Left ventricle myocardium inferior (tissue), 1 donor: ENCODE measurements at places on chromosomes 5 and 9. TPM values are rescaled to one million over a fixed set of nuclear protein-coding genes. Genes with fewer than 3 reads are reported as not detected.

DNA sequence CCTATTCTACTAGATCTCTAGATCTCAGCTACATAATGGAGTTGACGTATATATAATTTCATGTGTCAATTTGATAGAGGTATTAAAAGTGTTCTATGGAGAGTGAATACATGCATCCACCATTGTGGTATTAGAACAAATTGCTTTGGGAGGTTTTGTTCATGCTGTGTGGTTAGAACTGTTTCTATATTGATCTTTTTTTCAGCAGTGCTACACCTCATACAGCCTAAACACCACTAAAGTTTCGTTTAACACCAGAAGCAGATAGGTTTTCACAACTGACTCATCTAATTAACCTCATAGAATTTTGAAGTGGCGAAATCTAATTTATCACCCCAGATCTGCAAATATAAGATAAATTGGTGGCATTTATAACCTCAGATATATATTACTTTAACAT lies 269.4 kb upstream of the SEMA6A start:
- DNase-seq, result no peak

- DNase-seq, result no peak
These were observed 37.6 kb upstream of the IPPK start for GRCh38 chr9:92707530-92707929.

GRCh38 chr5:80204808-80205614 lies 50.8 kb downstream of the SERINC5 start:
- DNase-seq, result peak; percentile 27

- no peak for DNase-seq
These were observed 10.5 kb upstream of the TRIM36 start for GRCh38 chr5:115180165-115180709.

- DNase-seq, result no peak
These were observed 111.1 kb downstream of the ARRDC3 start for GRCh38 chr5:91271999-91272398.

DNA sequence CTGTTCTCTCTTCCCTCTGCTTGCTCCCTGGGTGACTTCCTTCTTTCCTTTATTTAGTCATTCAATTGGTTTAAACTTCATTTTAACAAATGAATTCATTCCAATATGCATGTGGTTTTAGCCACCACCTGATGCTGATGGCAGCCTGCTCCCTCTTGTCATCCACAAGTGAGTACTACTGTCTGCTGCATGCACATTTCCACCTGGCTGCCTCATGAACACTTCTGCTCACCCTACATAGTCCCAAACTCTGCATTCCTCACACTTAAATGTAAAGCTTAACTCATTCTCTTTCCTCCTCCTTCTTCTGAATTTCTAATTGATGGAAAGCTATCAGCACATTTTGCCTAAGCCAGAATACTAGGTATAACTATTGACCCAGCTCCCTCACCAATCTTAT lies 184.7 kb upstream of the ZNF462 start:
- DNase-seq, result no peak

GRCh38 chr9:10130061-10130675 lies 482.6 kb downstream of the PTPRD start:
- DNase-seq, result no peak

DNA sequence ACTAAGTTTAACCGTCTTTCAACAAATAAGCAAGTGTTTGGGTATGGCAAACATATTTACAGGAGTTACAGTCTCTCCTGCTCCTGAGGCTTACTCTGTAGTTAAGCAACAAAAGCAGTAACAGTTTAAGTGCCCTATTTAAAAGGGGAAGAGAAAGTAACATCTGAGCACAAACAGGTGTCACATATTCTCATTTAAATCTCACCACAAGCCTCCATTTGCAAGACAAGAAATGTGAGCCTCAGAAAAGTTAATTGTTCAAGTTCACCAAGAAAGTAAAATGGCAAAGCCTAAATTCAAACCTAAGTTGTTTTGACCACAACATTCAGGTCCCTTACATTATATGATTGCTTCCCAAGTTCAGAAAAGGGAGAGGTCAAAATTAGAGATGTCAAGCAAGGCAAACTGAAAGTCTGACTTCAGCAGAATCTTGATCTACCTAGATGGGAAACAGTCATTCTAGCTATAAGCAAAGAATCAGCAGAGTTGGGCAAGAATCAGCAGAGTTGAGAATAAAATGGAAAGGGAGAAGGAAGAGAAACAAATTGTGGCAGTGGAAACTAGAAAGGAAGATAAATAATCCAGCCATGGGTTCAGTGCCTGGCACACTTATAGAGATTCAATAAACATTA lies 93.4 kb downstream of the STRBP start:
- DNase-seq, result no peak

DNA sequence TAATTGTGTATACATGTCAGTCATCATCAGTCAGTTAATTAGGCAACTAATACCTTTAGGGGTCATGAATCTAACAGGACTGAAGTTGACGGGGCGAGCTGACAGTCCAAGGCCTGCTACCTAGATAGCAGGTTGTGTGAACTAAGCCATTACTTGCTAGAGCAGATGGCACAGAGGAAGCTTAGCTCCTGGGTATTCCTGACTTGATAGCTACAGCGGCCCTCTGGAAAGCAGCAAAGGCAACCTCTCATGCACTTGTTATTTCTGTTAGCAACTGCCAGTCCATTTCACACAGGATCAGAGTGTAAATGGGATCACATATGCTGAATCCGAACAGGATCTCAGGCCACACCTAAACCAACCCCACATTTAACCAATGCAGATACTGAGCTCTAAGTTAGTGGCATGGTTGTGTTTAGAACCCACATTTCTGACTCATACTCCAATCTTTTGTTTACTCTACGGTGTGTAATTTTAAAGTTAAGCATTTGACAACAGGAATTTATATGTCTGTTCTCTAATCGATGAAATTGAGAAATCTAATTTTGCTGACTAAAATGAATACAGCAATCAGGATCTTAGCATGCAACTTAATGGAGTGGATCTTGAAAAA lies 521.3 kb upstream of the ZNF608 start:
- DNase-seq, result no peak

DNA sequence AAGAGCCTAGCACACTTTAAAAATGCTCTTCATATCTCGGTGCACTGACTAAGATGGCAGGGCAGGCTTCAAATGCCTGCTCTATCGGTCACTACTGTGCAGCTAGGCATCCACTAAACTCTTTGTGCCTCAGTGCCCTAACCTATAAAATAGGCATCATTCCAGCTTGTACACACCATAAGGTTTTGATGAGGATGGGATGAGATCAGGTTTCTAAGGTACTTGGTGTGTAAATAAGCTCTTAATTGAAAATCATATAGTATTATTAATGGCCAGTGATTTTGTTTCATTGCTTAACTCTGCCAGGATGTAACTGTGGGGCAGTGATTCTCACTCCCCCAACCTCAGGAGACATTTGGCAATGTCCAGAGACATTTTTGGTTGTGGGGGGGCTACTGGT lies 78.5 kb downstream of the ALDH1A1 start:
- no peak for DNase-seq

GRCh38 chr9:130414910-130415746 lies 29.6 kb upstream of the ASS1 start:
- DNase-seq, result no peak

GRCh38 chr9:20289423-20290010 lies 332.8 kb downstream of the MLLT3 start:
- DNase-seq, result no peak

- no peak for DNase-seq
These were observed 85.5 kb upstream of the MAP1B start for GRCh38 chr5:72021651-72022357.

DNA sequence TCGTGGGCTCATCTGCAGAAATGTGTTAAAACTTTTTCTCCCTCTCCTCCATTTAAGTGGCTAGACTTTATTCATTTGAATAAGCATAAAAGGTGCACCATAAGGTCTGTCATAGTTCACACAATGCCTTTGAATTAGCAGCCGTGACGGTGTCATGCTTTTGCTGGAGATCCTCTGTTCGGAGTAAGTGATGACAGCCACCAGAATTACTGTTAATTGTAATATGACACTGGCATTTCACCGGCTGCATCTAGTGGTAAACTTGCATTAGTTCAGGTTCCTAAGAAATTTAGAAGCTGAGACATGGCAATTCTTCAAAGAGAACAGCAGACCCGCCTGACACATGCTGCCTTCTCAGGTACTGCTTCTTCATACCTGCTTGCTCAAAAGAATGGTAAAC lies 241.7 kb downstream of the EBF1 start:
- no peak for DNase-seq

DNA sequence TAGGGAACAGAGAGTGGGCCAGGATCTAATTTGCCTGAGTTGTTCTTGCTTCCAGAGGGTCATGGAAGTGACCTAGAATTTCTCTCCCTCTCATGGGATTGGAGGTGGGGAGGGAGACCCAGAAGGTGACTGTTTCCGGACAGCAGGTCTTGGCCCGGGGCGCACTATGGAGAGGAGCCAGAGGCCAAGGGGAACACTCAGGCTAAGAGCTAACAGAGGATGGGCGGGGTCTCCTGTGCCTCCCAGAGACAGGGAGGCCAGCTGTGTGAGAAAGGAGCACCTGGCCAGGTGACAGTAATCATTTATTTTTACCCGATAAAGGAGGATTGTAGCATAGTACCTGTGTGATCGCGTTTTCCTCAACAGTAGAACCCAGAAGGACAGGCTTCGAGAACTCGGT lies 50.9 kb upstream of the ANKH start:
- DNase-seq, result no peak

- DNase-seq, result no peak
These were observed 79.0 kb upstream of the PTCH1 start for GRCh38 chr9:95595721-95596295.

DNA sequence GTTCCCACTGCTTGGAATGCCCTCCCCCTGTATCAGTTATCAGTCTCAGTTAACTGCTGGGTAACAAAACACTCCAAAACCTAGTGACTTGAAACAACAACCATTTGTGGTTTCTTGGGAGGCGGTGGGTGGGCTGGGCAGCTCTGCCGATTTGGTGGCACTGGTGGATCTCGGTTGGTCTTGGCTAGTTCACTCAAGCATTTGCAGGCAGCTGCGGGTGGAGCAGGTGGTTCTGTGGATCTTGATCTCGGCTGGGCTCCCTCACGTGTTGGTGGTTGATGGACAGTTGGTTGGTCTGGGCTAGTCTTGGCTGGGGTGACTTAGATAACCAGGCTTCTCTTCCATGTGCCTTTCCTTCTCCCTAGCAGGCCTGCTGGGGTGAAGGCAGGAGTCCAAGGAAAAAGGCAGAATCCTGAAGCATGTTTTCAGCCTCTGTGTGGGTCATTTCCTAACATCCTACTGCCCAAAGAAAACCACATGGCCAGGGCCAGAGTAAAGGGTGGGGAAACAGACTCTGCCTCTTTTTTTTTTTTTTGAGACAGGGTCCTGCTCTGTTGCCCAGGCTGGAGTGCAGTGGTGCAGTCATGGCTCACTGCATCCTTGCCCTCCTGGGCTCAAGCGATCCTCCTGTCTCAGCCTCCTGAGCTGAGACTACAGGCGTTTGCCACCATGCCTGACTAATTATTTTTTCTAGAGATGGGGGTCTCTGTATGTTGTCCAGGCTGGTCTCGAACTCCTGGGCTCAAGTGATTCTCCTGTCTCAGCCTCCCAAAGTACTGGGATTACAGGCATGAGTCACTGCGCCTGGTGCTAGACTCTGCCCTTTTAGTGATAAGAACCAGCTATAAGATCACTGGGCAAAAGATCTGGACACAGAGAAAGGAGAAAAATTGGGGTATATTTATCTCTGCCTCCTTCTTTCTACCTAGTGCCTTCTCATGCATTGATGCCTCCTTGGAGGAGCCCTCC lies 183.7 kb downstream of the RGS3 start:
- no peak for DNase-seq

DNA sequence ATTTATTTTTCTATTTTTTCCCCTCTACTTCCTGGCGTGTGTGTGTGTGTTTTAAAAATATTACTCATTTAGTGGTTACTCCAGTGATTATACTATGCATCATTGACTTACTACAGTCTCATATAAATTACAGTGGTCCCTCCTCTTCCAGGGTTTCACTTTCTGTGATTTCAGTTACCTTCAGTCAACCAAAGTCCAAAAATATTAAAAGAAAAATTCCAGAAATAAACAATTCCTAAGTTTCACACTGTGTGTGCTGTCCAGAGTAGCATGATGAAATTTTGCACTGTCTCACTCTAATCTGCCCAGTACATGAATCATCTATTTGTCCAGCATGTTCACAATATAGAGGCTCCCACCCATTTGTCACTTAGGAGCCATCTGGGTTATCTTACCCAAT lies 47.4 kb upstream of the CCDC112 start:
- no peak for DNase-seq

GRCh38 chr5:103908336-103909080 lies 345.9 kb upstream of the NUDT12 start:
- no peak for DNase-seq

DNA sequence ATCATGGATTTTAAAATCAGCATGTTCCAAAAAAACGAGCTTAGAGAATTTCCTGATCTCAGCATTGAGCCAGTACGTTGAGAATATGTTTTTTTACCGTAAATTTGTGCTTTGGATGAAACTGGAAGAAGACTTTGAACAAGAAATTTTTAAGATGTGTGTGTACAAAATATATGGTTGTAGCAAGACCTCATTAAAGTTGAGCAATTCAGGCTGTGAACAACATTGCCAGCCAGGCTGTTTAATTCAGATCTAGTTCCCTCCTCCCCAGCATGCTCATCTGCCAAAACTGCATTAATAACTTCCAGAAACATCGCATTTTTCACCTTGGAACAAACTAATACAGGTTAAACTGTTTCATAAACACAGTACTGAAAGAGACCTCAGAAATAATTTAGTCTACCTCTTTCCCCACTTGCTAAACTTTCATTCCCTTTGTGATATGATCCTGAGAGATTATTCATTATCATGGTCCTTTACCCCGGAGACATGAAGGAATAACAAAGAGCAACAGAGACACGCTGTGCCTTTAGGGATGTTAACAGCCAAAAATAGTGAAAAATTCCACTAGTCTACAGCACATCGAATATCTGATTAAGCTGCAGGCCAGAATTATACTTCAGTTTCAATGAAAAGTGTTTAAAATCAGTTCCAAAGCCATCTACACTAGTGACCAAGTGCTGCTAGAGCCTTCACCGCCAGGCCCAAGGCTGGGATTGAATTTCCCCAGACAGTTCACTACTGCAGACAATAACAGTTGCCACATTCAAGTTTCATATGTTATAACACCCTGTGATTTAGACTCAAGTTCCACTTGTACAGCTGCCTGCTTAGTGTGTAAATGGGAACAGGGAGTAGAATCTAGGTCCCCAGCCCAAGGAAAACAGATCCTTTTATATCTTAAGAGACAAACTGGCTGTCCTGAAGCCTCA lies 89.6 kb downstream of the EFNA5 start:
- no peak for DNase-seq

GRCh38 chr5:11072568-11072967 lies 311.5 kb upstream of the DAP start:
- no peak for DNase-seq

GRCh38 chr5:143001764-143002351 lies 231.7 kb downstream of the ARHGAP26 start:
- DNase-seq, result no peak

GRCh38 chr5:93243481-93243880 lies 337.5 kb downstream of the NR2F1-AS1 start:
- no peak for DNase-seq

GRCh38 chr9:32954642-32955041 lies 46.8 kb downstream of the APTX start:
- DNase-seq, result no peak

- DNase-seq, result no peak
These were observed 269.9 kb downstream of the MAN2A1 start for GRCh38 chr5:109959652-109960051.

TRPM3 gene
- 0.22 TPM for total RNA-seq

KCNT1 gene
- 3.3 TPM for total RNA-seq

SLC26A2 gene
- total RNA-seq, result 4.1 TPM

GPR150 gene
- total RNA-seq, result 0.14 TPM

ATOX1 gene
- total RNA-seq, result 65.4 TPM

HMCN2 gene
- total RNA-seq, result 5.5 TPM

PPP2R2B gene
- 0.11 TPM for total RNA-seq

IFNA14 gene
- total RNA-seq, result not detected

RALGPS1 gene
- total RNA-seq, result 18.9 TPM

NIM1K gene
- total RNA-seq, result 0.25 TPM

ISL1 gene
- not detected for total RNA-seq
